Lung microvascular endothelial cell (primary cell): ENCODE measurements at places on chromosomes 1 and 21.

DNA sequence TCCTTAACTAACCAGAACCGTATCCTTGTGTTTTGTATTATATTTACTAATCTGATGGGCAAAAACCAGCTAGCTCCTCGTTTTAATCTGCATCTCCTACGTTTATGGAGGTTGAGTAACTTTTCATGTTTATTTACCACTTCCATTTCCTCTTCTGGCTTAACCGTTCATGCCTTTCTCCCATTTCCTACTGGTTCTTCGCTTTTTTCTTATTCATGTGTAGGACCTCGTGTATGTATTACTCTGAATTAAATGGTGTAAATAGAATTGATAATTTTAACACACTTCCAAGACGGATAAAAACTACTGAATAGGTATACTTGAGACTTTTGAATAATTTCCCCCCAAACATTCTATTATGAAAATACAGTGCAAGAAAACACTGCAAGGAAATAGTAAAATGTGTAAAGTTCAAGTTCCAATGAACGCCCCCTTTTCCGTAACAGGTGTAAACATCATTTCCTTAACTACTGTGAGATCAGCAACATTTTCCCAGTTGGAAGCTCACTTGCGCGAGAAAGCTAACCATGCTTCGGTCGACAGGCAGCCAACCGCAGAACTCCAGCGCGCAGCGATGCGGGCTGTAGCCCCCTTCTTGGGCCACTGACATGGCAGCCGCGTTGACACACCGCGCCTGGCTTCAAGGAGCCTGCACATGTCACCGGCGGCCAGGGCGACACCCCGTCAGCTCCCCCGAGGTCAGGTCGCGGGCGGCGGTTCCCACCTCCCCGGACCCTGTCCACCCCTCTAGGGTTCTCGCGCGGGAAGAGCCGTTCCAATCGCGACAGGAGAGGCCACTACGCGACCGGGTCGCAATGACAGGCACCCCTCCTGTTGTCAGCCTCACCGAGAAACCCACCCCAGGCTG is 816 bp downstream of the EDEM3 start:
- DNase-seq = peak; percentile 92

DNA sequence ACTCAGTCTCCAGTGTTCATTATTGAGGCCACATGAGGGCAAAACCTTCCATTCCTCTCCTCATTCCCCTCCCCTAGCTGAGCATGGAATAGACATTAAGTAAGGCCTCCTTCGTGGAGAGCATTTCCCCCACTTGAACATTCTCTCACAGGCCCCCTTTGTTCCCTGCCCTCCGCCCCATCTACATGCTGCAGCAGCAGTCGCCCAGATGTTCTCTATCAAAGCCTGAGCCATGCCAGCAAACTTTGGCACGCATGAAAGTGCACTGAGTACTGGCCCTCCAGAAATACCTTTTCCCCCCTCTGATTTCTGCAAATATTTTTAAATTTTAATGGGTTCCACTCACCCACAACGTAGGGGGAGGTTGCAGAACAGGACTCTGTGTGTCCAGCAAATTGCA is 20.9 kb upstream of the GORAB start:
- no peak for DNase-seq

DNA sequence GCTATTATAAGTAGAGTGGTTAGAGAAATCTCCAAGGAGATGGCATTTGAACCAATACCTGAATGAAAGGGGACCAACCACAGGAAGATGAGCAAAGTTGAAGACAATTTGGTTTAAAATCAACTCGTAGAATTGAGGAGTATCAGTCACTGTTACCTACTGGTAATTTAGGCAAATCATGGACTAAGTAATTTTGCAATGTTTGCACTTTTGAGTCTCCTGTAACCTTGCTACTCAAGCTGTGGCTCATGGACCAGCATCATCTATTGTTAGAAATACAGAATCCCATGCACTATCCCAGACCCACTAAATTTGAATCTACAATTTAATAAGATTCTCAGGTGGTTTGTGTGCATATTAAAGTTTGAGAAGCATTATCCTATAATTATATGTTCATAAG is 21.8 kb downstream of the RWDD3 start:
- DNase-seq = no peak

GRCh38 chr1:30916296-30916695 is 7.7 kb upstream of the SDC3 start:
- DNase-seq = no peak
